Temporal lobe (tissue), 4 donors: ENCODE measurements at places on chromosomes 4 and X. TPM values are rescaled to one million over a fixed set of nuclear protein-coding genes. Genes with fewer than 3 reads are reported as not detected.

Gene PFKFB1
- total RNA-seq: 0.25 TPM

Gene ODAPH
- total RNA-seq: not detected

Gene ING2
- total RNA-seq: 14.3 TPM

Gene ACE2
- total RNA-seq: 0.49 TPM

Gene PRPS1
- total RNA-seq: 21.1 TPM

Gene S100P
- total RNA-seq: 2.0 TPM

Gene MTMR8
- total RNA-seq: 3.2 TPM

Gene ALAS2
- 9.8 TPM for total RNA-seq

Gene MAGEE1
- 12.0 TPM for total RNA-seq

Gene GLUD2
- 0.49 TPM for total RNA-seq

Gene SPATA18
- total RNA-seq: 1.2 TPM

Gene HSFX3
- not detected for total RNA-seq

Gene SGMS2
- 2.5 TPM for total RNA-seq
